ENCODE measurements at places on chromosomes 3 and 15.

GRCh38 chr3:14129296-14129695 is 4.4 kb downstream of the TMEM43 start:
- no peak for DNase-seq

- no peak for DNase-seq
Observed at GRCh38 chr3:180274536-180274935, 237.8 kb upstream of the PEX5L start.

GRCh38 chr3:47421741-47422649 is 41.2 kb downstream of the PTPN23 start:
- DNase-seq: no peak

DNA sequence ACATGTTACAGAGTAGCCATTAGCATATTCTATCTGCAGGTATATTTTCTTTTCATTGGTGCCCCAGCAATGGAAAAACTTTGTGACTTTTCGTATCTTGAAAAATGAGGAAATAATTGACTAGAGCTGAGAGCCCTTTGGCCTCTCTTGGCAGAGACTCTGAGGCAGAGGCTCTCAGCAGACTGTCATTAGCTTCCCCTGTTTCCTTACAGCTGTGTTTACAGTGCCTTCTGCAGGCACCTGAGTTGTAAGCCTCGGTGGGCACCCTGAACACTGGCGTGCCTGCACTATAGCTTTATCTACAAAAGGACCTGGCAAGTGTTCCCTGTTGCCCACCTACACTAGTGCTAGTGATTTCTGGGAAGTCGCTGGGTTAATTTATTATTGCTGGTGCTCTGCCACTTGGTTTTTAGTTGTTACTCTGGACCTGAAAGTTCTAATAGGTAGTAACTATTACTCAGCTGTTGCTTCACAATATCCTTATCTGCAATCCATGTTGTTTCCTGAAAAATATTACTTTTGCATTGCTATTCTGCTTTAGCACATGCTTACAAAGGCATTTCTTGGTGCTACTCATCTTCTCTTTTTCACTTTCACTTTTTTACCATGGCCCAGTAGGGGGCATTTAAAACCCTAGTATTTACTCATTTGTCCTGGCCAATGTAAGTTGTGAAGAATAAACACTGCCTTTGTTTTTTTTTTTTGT is 7.8 kb upstream of the GPR171 start:
- DNase-seq: no peak

- no peak for DNase-seq
Observed at GRCh38 chr3:23824699-23825444, 19.1 kb downstream of the UBE2E1 start.

GRCh38 chr15:54149115-54149531 is 170.9 kb downstream of the UNC13C start:
- no peak for DNase-seq

DNA sequence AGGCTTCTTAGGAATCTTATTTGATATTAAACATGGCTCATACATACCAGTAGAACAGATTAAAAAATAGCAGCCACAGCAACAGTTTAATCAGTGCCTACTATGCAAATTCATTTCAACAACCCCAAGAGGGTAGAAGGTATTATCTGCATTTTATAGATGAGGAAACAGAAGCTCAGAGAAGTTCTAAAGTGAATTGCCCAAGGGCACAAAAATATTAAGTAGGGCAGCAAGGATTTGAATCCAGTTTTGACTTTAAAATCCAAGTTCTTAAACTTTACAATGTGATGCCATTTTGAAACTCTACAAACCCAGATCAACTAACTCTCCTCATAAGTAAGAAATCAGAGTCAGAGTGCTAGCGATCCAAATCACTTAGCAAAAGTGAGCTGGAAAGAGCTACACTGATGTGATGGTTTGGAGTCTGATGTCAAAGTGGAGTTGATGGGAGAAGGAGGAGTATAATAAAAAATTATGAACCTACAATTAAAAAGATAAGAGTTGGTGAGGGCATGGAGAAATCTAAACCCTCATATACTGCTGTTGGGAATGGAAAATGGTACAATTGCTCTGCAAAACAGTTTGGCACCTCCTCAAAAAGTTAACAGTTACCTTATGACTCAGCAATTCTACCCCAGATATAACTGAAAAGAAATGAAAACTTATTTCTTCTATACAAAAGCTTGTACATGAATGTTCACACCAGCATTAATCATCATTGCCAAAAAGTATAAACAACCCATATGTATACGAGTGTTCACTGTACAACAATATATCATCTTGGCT is 51.0 kb upstream of the PLXND1 start:
- no peak for DNase-seq

DNA sequence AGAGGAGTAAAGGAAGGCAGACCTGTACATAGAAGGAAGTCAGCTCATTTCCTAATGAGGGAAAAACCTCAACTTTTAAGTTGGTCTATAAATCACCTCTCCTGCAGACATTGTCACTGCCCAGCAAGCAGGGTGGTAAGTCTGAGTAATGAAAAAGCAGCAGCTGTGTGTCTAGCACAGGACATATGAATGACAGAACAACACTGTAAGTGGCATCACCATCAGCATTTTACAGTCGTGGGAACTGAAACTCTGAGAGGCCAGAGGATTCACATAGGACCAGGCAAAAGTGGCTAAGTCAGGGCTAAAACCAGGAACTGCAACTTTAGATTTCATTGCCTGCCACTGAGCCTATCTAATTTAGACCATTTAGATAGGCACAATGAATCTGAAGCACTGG is 235.6 kb downstream of the CLSTN2 start:
- no peak for DNase-seq

DNA sequence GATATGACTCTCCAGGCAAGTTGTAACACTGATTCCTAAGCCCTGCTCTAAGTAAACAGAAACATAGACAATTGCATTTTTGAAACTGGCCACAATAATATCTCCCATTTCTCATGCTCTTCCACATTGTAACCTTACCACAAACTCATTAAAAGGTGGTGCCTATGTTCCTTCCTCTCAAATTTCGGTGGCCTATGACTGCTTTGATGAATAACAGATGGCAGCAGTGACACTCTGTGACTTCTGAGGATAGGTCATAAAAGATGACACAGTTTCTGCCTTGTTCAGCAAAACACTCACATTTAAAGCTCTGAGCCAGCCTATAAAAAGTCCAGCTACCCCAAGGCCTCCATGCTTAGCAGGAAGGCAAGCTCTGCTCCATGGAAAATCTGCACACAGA is 195.2 kb downstream of the EFHB start:
- DNase-seq: no peak

DNA sequence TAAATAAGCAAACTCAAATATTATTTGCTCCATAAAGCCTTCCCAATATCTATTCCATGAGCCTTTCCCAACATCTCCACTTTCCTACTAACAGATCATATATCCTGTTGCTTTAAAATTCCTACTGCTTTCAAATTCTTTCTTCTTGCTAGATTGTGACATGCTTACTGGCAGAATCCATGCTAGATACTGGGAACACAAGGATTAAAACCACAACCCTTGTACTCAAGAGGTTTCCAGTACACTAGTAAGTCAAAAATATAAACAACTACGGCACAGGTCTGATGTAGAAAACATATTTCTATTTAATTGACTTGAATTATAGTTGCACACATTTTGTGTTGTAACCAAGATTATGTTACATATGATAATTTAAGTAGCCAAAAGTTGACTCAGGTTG is 275.0 kb downstream of the ZBTB20 start:
- DNase-seq: no peak

- DNase-seq: no peak
Observed at GRCh38 chr3:121975702-121976302, 46.2 kb downstream of the ILDR1 start.

DNA sequence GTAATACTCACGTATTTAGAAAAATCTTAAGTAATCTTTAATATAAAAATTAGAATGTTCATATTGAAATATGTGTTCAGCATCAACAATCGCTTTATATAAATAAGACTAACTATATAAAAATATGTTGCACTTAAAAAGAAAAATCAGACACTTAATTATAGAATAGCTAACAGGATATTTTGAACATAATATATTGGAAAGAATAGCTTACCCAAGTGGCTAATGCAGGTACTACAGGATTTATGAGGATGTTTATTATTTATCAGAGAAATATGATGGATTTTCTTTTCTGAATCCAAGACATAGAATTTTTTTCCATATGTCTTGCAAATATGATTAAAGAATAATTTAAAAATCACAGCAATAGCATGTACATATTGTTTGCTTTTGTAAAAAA is 567.9 kb upstream of the GBE1 start:
- no peak for DNase-seq

GRCh38 chr15:42704492-42704926 is 32.4 kb downstream of the CDAN1 start:
- DNase-seq: peak; percentile 69

GRCh38 chr3:87196879-87197278 is 30.2 kb upstream of the CHMP2B start:
- DNase-seq: no peak

DNA sequence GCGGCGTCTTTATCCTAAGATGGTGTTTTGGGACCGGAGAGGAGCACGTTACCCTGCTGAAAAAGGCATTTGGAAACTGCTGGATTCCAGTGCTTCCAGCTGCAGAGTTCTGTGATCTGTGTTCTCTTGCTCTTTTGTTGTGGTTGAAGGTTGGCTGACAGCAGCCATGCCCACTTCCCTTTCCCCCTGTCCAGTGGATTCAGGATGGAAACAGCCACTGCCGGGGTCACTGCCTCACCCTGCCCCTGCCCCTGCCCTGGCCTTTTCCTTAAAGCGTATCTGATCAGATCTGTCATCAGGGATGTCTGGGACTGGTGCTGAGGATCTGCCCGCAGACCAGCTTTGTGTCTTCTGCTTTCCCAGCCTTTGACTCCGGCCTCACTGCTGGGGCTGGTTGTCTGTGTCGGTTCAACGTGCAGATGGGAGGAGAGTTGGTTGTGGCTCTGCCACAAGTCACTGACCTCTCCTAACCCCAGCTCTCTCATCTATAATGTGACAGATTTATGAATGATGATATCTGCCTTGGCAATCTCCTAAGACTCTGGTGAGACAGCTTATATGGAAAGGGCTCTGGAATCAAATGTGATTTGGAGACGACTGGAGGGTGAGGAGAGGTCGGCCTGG is 219.4 kb upstream of the BHLHE40 start:
- no peak for DNase-seq

GRCh38 chr3:102057781-102058421 is 208.6 kb downstream of the NFKBIZ start:
- DNase-seq: peak; percentile 63

DNA sequence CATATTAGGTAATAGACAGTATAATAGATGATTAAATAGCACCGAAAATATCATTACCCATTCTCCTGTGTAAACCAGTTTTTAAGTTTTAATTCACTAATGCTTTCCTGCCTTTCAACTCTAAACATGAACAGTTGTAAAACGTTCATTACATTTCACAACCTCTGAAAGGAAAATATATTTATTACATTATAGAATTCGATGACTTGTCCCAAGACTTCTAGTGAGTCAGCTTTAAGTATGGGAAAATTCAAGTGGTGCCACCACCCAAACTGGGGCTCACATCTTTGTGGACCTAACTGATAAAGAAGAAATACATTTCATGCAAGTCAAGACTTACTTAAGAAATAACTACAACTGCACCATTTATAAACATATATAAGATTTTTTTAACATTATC is 2.0 kb downstream of the TRIM59 start:
- no peak for DNase-seq

DNA sequence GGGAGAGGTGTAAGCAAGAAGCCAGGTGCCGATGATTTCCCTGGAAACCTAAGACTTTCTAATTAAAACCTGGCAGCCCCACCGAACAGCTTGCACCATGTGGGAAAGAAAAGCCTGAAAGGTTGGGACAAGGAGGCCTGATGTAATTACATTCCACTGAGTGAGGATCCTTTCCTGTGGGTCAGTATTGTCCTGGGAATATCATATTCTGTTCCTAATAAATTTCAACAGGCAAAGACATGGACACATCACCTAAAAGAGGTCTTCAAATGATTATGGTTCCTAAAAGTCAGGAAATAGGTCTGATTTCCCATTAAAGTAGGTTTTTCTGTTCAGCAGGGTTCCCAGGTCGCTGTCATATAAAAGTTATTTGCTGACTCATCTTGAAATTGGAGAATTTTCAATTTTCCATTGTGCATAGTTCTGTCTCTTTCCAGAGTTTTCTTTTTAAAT is 58.5 kb downstream of the DUT start:
- no peak for DNase-seq

GRCh38 chr3:127753898-127754410 is 68.4 kb downstream of the MGLL start:
- peak; percentile 24 for DNase-seq

GRCh38 chr3:100653604-100654294 is 44.3 kb downstream of the ADGRG7 start:
- no peak for DNase-seq

DNA sequence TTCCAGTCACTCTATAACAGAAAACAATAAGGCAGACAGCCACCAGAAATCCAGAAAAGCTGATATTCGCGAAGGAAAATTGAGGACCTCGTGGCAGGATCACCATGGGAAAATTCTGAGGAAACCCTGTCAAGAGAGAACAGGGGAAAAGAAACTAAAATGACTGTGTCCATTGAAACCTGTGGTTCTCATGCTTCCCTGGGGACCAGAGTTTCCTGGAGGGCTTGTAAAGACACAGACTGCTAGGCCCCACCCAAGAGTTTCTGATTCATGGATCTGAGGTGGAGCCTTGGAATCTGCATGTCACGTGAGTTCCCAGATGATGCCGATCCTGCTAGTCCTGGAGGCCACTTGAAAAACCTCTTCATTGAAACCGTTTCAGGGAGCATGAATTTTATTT is 420.5 kb downstream of the EPHB1 start:
- DNase-seq: no peak

DNA sequence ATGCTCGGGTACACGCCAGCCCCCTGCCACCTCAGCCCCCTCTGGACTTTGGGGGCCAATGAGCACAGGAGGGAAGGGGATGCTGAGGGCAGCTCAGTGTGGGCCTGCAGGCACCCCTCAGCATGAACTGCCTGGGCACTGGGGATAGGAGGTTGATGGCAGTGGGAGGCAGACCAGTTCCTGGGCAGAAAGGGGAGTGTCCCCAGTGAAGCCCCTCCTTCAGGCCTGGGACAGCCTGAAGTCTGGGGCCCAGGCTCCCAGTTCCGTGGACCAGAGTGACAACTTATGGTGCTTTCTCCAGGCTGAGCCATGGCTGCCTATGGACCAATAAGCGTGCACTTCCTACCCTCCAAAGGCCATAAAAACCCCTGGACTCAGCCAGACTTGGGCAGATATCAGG is 63.3 kb upstream of the IMPG2 start:
- DNase-seq: no peak

GRCh38 chr3:114327665-114328064 is 33.8 kb downstream of the TIGIT start:
- no peak for DNase-seq

- DNase-seq: no peak
Observed at GRCh38 chr15:98562331-98562937, 85.9 kb upstream of the IGF1R start.

DNA sequence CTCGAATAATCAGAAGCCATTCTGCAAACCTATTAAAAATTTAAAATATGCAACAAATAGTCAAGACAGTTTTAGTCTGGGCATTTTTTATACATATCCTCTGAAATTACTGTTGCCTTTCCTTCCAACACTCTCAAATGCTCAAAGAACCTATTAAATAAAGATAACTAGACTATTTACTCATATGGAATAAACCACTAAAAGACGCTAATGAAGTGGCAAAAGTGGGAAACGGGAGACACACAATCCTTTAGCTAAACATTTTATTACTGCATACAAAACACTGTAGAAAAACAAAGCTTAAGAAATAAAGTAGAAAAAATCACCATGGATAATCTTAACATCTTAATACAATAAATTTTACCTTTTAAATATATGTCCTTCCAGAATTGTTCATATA is 75.4 kb downstream of the HERC1 start:
- no peak for DNase-seq

Data from CD4-positive, alpha-beta T cell treated with Interleukin-12 subunit alpha and Interleukin-12 subunit beta, for 1 hour (primary cell).